NCI-H69 (cell line): ENCODE measurements at places on chromosomes 13 and 19.
A peak's percentile ranks its signal among the peaks of the same experiment; 100 is the strongest.

DNA sequence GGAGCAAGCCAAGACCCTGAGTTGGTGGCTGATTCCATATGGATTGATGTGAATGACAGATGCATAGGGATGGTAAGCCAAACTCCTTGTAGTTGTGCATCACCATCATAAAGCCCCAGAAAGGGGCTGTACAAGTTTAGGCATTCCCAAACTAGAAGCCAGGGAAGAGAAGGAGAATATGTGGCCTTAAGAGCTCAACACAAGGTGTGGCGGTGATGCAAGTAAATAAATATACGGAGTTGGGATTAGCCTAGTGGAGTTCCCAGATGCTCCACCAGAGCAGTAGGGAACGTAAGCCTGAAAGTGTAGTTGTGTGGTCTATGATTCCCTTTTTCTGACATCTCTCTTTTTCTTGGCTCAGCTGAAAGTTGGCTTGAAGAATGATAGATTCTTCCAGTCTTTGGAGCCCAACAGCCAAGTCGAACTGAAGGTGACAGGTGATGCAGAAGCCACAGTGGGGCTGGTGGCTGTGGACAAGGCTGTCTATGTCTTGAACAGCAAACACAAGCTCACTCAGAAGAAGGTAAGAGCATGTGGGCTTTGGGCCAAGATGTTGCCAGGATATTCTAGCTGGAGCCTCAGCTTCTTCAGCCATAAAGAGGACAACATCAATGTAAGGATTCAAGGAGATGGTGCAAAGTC, 30.1 kb downstream of the RDH8 start:
- DNase-seq, result no peak

- DNase-seq, result peak; percentile 13
Measured at GRCh38 chr13:56865416-56865815, 275.3 kb upstream of the PRR20A start.

- DNase-seq, result peak; percentile 73
Measured at GRCh38 chr19:17402982-17403855, 2.2 kb downstream of the BST2 start.

- DNase-seq, result peak; percentile 61
Measured at GRCh38 chr19:12668932-12669269, 2.3 kb downstream of the WDR83 start.

DNA sequence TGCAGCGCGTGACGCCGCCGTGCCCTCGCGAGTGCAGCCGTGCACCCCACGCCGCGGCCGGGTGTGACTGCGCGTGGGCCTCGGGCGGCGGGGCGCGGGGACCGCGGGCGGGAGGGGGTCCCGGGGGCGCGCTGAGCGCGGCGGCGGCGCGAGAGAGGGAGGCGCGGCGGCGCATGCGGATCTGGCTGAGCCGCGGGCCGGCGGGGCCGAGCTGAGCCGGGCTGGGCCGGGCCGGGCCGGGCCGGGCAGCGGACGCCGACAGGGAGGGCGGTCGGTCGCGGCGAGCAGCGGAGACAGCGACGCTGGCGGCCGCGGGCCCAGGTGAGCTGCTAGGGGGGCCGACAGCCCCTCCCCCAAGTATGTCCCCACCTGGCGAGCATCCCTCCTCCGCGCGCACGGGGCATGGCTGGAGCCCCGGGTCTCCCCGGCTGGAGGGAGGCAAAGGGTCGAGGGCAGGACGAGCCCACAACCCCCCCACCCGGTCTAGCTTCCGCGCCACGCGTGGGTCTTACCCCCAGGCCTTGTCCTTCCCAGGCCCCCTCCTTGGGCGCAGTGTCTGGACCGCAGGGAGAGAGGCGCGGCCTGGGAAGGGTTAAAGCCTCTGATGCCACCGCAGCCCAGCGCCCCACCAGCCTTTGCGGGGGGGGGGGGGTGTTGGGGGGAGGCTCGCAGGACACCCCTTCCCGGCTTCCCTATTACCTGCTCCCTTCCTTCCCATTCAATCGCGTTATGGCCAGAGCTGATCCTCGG, at the start of gene SPTBN4:
TSS of gene SPTBN4 (plus strand) at position 17 of the 750 bp plus-strand sequence. CDS start 5,621 bp downstream, outside the sequence.
- DNase-seq, result peak; percentile 19
